ENCODE measurements at places on chromosomes 5 and 9.

DNA sequence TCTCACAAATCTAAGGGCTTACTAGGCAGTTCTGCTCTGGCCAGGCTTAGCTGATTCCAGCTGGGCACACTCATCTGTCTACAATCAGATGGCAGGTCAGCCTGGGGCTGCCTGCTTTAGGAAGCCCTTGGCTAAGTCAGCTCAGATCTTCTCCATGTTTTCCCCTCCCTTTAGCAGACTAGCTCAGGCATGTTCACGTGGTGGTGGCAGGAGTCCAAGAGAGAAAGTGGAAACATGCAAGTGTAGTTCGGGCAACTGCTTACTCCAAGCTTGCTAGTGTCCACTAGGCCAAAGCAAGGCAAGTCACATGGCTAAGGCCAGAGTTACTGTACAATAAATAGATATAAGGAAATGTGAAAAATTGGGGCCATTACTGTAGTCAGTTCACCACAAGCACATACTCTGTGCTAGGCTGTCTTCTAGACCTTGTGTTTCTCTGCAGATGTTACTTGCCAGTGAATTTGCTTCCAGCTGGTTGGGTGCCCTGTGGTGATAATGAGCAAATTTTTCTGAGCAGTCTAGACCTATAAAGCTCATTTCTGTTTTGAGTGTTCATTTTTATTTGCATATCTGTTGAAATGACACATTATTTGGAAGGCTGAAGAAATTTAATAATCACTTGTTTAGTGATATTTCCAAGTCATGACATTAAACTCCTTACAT, 38.3 kb downstream of the RECK start:
- peak; percentile 52 for DNase-seq

DNA sequence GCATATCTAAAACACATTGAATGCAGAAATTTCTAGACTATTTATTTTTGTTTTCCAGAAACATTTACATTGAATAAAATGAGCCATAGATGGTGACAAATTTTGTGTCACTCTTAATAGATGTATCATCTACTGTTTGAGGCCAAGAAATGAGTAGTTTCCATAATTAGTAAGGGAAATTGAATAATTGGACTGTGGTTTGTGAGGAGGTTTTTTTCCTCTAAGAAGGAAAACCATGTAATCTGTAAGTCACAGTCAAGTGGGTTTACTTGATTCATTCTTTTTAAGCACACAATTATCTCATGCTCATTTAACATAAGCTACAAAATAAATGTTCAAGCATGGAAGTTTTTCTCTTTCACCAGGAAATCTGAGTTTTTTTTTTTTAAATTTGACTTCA, 876.4 kb downstream of the NR2F1-AS1 start:
- DNase-seq = no peak

DNA sequence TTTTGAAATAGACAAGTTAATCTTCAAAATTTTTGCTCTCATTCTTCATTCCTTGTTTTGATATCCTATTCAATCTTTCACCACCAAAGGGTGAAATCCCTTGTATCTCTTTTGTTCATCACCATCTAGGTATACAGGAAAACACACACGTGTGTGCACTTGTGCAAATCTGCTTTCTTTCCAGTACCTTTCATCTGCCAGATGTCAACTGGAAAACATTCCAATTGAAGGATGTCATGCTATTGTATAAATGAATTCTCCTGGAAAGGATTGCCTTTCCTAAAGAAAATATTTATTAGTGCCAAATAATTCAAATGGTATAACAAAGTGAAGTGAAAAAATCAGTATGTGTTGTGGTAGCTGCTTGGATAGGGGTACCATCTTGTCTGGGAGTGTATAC, 123.7 kb downstream of the RANBP17 start:
- no peak for DNase-seq

- no peak for DNase-seq
Observed at GRCh38 chr5:53335115-53335514, 145.3 kb upstream of the FST start.

DNA sequence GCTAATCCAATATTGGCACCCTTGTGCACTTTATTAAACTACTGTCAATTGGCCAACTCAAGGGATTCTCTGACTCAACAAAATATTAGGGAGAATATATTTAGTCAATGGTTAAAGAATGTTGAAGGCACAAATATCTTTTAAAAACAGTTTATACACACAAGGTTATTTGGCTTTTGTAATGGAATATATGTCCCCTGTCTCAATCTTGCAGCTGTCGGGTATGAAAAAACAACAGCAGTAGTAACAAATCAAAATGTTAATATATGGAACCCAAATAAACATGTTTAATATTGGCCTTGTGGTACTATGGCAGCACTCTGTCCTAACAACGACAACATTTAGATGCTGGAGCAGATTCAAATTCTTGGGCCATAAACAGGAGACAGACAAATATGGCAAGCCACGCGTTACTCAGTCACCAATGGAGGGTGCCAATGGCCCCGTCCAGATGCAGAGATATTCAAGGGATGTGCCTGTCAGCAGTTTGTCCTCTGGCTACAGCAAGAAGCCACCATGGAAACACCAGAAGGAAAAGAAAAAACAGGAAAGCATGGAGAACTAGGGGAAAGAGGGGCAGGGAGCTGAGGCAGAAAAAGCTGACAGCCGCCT, 342.0 kb downstream of the NDUFS4 start:
- DNase-seq = no peak

DNA sequence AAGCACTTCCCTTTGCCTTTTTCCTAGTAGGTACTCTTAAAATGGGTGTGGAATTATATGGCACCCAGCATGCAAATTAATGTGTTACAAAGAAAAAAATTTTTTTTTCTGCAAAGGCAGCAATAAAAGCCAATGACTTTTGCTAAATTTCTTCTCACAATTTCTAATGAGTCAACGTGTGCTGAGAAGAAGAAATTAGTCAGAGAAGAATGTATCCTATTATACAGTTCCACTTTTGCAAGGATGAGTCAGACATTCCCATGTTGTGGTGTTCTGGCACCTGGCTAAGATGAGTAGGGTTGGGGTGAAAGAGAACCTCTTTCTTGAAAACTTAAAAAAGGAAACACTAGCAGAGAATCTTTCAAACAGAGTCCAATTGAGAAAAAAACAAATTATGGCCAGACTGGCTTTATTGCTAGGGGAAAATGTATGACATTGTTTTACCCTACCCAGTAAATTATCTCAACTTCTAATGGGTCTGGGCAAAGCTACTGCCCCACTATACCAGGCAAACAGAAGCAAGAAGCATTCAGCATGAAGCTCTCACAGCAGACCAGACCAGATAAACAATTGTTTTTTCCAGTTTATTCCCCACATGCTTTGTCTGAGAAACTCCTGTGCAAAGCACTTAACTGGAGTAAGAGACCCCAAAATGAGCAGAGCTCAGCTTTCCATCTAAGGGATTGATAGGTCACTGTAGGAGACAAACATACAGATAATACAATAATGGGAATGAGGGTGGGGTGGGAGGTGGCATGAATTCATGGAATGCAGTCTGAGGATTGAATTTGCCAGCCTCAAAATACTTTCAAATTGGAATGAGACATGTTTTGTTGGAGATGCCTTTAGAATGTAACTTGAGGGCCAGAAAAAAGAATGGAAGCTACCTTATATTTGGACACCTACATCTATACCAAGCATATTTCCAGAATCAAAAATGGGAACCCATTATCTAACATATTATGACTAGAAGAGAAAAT, 220.8 kb upstream of the RFX3 start:
- no peak for DNase-seq

DNA sequence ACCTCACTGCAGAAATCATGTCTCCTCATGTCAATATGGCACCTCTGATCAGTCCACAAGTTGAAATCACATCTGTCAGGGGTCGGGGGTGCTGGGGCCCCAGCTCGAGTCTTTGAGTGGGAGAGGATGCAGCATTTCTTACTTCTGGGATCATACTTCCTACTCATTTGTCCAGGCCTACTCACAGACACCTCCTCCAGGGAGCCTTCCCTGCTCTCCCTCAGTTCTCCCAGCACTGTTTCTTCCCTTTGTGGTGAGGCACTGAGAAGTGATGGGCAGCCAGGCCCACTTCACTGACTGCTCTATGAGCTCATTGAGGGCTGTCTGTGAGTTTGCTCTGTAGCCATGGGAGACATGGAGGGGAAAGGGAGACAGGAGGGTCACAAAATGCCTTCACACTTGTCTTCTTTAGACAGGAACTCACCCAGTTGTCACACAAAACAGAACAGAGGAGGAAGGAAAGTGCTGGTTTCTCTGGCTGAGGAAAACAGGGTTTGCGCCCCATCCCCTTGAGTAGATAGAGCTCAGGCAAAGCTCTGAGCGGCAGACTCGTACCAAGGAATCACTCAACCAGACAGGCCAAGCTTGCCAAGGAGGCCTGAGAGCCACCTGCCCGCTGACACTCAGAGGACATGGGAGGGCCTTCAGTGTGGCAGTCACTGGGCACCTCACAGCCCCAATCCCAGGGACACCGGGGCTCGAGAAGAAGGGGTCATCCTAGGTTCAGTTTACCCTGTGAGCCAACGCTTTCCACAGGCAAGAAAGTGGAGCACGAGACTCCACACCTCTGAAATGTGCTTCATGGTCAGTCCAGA, 152.9 kb downstream of the GABBR2 start:
- DNase-seq = no peak

GRCh38 chr5:122484103-122484502, 172.1 kb downstream of the SNCAIP start:
- no peak for DNase-seq

GRCh38 chr9:385818-386398, 171.2 kb downstream of the DOCK8 start:
- peak; percentile 32 for DNase-seq

- no peak for DNase-seq
Observed at GRCh38 chr5:78003919-78004318, 227.8 kb upstream of the TBCA start.

GRCh38 chr5:138770977-138771376, 17.8 kb downstream of the CTNNA1 start:
- DNase-seq = no peak

DNA sequence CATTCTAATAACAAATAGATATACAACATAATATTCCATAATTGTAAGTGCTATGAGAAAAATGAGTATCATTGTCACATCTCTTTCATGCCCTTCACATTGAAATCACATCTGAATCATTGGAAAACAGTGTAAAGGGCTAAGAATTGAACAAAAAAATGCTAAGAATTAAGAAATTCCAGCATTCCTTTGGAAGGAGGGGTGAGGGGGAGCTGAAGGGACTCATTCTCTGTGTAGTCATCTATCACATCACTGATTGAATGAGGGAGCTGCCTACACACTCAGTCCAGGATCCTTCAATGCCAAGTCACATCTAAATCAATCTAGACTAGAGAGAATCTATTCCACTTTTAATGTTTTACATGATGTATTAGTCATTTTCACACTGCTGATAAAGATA, 286.6 kb downstream of the DTWD2 start:
- no peak for DNase-seq

GRCh38 chr5:97243353-97243752, 60.3 kb upstream of the RIOK2 start:
- DNase-seq = no peak

DNA sequence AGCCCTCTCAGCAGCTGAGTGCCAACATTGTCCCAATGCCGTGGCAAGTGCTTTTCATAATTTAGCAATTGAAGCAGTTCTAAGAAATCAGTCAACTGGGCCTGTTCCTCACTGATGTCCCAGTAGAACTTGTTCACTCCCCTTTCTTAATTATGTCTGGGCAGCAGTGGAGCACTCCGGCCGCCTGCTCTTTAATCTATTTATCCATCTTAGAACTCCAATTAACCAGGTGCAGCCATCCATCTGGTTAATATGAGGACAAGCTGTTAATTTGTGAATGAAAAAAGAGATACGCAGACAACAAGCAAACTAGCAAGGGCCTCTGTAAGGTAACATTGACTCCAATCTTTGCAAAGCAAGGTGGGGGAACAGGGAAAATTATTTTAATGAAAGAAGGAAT, 39.4 kb downstream of the MAT2B start:
- no peak for DNase-seq

DNA sequence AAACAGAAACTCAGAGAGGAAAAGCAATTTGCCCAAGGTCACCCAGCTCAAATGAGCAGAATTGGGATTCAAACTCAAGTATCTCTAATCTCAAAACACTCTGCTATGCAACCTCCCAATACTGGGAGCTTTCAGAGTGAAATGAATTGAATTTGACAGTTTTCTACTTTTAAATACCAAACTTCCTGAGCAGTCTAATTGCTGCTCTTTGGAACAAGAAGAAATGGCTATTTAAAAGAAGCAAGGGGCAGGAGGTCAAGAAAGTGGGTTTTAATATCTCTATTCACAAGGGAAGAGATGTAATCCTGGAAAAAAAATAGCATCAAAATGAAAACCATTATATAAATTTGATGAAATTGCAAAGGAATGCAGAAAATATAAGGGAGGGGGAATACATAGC, 142.6 kb downstream of the INSYN2B start:
- DNase-seq = no peak

GRCh38 chr5:150398722-150399523, 13.8 kb downstream of the CD74 start:
- no peak for DNase-seq

GRCh38 chr5:16937503-16938161, 1.5 kb upstream of the MYO10 start:
- no peak for DNase-seq

GRCh38 chr5:150124596-150124995, 31.0 kb downstream of the PDGFRB start:
- no peak for DNase-seq

DNA sequence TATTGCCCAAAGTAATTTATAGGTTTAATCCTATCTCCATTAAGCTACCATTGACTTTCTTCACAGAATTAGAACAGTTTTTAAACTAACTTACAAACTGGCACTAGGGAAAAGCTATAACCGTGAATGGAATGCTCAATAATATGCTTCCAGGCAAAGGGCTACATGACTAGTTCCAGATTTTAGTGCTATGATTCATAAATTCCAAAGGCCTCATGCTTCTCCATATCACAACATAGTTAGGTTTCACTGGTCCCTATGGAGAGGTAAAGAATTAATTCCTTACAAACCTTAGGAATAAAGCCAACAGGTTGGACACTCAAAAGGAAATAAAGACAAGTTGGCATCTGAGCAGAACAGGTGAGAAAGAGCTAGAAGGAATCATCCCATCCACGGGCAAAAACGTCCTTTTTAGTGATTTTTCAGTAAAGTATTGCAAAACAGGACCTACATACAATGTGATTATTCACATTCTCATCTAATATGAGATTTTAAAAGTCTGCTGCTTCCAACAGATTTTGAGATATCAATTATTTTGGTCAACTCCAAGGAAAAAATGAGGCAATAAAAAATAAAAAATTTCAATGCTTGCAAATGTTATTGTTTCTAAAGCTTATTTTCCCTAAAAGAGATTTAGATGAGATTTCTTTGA, 97.0 kb upstream of the TARS1 start:
- DNase-seq = no peak

- DNase-seq = no peak
Observed at GRCh38 chr9:126515001-126515872, 98.5 kb upstream of the LMX1B start.

GRCh38 chr5:111530298-111530740, 18.0 kb upstream of the STARD4 start:
- DNase-seq = no peak
